ENCODE measurements at places on chromosomes 1 and 21.

- no peak for DNase-seq
These were observed 4.5 kb downstream of the AGO1 start for GRCh38 chr1:35887508-35887907.

DNA sequence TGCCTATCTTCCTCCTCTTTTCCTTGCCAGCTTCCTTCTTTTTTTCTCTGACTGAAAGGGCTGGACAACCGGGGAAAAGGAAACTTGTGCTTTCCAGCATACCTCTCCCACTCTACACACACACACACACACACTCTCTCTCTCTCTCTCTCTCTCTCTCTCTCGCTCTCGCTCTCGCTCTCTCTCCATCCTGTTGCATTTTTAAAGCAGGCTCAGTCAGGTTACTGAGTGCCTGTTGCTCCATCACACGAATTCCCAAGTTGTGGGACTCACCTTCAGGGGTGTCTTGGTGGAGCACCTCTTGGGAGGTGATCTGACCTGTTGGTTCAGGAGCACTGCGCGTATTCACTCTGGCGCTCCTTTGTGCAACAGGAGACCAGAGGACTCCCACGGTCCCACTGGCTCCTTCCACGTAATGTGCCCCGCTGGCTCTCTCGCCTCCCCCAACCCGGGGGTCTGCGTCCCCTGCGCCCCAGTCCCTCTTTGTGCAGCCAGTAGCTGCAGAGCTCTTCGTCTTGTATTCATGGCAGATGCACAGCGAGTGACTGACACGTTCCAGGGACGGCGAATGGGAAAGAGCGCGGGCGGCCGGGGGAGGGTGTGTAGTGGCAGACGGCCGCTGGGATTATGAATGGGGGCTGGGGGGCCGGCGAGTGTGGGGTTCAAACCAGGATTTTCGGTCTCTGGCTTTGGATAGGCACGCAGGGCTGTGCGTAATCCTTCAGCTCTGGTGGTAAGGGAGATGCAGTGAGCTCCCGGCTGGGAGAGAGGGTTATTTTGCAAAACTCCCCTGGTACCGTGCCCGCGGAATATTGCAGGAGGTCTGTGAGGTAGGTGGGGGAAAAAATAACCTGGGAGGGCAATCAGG is 660 bp upstream of the PDE4B start:
- no peak for DNase-seq

GRCh38 chr1:148158341-148159003 is 6.4 kb upstream of the NBPF11 start:
- DNase-seq, result no peak

- no peak for DNase-seq
These were observed 4.6 kb downstream of the KRTAP10-12 start for GRCh38 chr21:44701541-44701940.

GRCh38 chr1:6487804-6488484 is 3.5 kb downstream of the PLEKHG5 start:
- no peak for DNase-seq

DNA sequence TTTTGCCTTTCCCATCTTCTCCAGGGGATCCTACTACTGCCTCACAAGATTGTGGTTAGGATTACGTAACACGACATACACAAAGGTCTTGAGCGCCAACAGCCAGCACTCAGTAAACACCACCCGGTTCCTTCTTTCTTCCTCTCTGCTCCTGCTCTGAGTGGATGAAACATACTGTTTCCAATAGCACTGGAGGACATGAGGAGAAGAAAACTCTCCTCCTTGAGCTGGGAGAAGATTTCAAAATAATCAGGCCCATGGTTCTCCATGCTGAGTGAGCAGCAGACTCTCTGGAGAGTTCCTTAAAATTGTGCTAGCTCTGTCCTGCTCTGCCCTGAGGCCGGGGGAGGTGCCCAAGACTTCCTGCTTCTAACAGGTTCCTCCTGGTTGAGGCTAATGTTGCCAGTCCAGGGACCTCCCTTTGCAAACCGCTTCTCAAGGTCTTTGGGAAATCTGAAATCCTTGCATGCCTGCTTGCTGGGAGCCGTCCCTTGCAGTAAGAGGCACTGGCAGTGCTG is 29.4 kb upstream of the MX1 start:
- no peak for DNase-seq

- no peak for DNase-seq
These were observed 102.8 kb downstream of the CDC7 start for GRCh38 chr1:91603409-91603808.

- no peak for DNase-seq
These were observed 55.0 kb downstream of the KAZN start for GRCh38 chr1:14653461-14653960.

DNA sequence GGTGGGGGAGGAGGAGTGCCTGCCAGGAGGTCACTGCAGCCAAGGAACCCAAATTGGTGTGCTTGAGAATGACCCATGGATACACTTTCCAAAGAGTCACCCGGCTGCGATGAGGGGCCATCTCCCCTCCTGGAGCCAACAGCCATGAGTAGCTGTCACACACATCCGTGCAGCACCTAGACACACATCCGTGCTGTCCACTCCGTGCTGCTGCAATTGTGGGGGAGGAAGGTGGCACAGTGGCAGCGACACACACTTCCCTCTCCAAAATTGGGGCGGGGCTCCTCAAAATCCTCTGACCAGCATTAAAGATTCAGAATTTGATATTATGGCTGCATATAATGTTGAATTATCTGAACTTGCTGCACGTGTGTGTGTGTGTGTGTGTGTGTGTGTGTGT is 15.8 kb downstream of the TP73 start:
- no peak for DNase-seq

- DNase-seq, result no peak
These were observed 15.1 kb upstream of the SERTAD4 start for GRCh38 chr1:210217482-210217881.

DNA sequence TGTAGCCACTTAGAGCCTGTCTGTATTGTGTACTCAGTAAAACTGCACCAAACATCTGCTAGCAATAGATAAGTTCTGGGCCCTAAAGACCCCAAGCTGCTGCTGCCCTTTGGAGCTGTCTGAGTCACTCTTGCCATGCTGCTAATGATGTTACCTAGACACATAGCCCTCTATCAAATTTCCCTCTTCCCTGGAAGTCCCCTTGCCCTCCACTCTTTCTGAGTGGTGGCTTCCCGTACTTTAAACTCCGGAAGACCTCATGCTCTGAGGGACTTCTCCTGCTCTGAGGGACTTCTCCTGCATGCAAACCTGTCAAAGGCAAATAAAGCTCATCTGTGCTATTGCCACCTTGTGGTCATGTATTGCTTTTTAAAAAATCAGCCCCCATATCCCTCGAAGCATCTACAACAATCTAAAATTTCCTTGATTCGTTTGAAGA is 34.0 kb downstream of the FH start:
- no peak for DNase-seq

DNA sequence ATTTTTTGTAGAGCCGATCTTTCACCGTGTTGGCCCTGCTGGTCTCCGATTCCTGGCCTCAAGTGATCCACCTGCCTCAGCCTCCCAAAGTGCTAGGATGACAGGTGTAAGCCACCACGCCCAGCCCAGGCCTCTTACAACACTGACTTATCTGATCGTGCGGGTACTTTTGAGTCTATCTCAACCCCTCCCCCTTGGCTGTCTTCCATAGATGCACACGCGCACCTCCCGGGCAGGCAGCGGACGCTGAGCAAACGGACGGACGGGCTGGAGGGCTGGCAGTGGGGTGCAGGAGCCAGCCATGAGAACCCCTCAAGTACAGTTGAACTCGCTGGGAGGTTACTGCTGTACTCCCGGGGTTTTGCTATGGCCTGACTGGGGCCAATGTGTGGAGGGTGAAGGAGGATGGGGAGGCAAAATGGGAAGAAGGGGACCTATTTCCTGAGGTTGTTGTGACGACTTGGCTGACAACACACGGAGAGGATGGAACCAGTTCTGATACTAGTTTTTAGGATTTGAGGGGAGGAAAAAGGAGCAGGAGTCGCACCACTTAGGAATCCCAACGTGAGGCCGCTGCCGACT is 959 bp downstream of the CD58 start:
- peak; percentile 26 for DNase-seq

- DNase-seq, result no peak
These were observed 60.0 kb upstream of the KCTD3 start for GRCh38 chr1:215507119-215507518.

- DNase-seq, result no peak
These were observed 584.2 kb downstream of the NEGR1 start for GRCh38 chr1:71698186-71698585.

DNA sequence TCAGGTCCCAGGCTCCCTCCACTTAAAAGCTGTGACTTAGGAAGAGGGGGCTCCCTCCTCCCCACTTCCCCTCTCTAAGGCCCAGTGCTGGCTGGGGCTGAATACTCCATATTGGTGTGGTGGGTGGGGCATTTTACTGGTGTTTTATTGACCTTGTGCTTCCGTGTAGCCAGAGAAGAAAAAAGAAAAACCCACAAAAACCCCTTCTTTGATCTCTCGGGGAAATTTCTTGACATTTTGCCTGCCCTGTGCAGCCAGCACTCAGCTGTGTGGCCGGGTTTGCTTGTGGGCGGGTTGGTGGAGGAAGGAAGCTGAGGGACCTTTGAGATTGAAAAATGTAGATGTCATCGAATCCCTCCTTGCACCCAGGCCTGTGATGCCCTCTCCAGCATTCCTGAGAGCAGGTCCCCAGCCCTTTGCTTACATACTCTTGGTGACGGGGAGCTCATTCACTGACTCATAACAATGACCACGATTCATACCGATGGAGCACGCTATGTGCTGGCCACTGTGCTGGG is 24.8 kb downstream of the TNFRSF8 start:
- no peak for DNase-seq

DNA sequence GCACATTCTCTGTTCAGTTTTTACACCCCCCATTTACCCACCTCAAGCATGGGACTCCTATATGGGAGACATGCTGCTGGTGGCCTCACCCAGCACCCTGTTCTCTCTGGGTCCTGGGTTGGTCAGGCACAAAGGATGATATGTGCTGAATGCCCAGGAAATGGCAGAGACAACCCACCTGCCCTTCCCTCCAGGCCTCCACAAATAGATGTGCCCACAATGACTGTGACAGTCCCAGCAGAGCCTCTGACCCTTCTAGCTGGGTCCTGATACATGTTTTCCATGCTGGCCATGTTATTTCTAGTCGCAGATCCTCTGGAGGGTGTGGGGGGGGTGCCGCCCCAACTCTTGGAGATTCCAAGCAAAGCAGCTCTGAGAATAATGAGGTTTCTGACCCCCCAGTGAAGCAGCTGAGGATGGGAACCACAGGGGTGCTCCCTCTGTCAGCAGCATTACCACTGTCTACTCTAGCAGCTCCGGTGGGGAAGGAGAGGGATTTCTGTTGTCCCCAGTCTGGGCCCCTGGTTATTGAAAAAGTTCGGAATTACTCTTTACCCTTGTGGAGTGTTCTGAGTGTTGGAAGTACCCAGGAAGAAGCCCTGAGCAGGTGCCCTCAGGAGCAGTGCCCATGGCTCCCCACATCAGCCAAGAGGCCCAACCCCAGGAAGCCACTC is 1.2 kb upstream of the CCDC28B start:
- DNase-seq, result no peak

DNA sequence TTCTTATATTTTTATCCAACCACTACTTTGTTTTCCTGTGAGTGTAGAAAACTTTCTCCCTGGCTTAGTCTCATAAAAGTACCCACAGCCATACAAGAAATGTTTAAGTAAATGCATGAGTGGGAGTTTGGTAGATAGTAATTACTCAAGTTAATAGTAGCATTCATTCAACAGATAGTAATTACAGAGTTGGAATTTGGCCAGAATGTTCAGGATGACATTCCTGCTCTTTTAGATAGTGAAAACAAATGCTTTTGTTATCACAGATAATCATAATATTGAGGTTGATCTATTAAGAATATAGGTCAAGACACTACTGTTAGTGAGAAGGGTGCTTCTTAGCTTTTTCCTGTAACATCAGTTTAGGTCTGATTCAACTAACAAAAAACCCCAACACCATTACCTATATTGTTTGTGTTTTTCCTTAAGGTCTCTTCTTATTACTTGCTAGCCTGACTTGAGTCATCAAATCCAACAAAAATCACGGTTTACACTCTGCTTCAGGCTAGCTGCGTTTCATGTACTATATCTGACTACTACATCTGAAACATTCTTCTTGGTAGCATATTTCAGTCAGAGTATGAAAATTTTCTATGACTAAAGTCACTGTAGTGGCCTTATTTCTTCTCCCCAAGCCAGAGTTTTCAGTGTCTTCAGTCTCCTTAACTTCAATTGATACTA is 163.7 kb downstream of the HS2ST1 start:
- DNase-seq, result no peak

DNA sequence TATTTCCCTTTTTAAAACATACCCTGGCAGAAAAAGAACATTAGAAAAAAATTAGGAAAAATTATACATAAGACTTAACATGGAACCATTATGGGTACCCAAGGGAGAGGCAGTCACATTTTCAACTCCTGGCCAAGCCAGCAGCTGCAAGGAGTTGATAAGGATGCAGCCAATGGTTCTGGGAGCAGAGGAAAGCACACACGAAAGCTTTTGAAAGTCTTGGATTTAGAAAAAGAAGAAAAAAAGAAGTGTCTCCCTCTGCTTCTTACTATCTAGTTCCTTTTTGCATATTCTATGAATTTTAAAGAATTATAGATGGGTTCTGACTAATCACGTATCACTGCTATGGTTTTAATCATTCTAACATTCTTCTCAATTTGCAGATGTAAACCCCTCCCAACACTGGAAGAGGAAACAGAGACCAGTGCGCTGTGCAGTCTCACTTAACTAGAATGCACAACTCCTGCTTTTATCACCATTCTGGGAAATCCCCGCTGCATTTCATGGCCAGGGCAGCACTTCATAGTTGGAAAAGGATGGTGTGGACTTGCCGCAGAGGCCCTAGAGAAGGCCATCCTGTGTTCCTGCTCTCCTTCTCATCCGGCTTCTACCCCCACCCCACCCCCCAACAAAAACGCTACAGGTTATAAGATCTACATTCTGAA is 2.7 kb upstream of the CD58 start:
- no peak for DNase-seq

GRCh38 chr1:153693466-153693865 is 15.0 kb downstream of the NPR1 start:
- no peak for DNase-seq

DNA sequence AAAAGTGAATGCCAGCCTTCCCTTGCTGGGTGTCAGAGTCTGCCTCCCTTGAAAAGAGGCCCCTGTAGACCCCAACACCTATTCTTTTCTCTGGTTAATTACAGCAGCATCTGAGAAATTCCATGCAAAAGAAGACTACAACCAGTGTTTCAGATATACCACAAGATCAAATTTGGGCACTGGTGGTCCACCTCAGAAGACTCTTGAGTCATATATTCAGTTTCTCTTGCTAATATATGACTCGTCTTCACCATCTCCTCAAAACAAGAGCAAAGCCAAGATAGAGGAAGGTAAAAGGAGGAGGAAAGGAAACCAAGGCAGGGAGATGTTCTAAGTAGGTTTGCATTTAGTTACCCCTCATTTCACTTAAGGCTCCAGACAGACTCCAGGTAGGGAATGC is 259.9 kb downstream of the ZNF648 start:
- DNase-seq, result no peak
